ENCODE measurements at places on chromosomes 16 and 17.

DNA sequence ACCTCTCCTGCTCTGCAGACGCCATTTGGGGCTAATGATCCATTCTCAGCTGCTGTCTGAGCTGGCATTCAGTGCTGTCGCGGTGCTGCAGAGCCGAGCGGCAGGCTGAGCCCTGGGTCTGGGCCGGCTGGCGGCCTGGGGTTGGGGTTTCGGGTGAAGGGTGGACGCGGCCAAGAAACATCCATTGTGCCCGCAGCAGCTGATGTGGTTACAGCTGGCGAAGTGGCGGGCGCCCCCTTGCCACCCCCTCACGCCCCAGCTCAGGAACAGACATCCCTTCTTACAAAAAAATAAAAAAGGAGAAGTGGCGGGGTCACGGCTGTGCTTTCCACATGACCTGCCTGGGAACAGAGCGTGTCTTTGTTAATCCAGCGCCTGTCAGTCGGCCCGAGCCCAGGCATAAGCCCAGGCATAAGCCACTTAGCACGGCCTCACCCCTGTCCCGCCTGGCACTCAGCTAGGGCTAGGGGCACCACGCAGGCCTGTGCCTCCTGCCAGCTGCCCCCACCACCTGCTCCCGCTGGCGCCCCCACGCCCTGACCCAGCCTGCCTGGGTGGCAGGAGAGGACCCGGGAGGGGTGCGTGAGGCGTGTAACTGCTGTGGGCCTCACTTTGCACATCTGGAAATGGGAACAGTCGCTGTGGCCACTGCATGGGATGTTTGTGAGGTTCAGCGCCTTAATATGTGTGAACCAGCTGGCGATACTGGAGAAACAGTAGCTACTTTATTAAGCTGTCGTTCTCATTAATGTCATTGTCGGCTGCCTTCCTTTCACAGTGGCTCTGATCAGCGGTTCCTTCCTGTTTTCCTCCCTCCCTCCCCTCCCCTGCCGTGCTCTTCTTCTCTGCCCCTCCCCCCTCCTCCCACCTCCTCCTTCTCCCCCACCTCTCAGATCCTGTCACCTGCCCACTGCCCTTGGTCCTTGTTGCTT is 197.7 kb upstream of the CIBAR2 start:
- DNase-seq: peak; percentile 72

GRCh38 chr17:81020767-81021497 is 14.0 kb upstream of the BAIAP2 start:
- DNase-seq: no peak

DNA sequence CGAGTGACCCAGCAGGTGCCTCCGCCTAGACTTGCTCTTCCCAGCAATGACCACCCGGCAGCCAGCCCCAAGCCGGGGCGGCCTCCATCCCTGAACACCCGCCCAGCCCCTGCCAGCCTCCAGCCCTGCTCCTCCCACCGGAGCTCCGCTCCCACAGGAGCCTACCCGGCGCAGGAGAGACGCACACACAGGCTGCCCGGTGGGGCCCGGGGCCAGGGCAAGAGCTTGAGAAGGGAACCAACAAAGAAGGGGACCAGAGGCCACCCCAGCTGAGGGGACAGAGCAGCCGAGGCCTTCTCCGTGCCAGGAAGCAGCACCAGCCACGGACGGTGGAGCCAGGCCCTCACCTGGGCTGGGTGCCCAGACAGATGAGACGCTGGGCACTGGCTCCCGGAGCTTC is 13.8 kb downstream of the PKD1 start:
- no peak for DNase-seq

DNA sequence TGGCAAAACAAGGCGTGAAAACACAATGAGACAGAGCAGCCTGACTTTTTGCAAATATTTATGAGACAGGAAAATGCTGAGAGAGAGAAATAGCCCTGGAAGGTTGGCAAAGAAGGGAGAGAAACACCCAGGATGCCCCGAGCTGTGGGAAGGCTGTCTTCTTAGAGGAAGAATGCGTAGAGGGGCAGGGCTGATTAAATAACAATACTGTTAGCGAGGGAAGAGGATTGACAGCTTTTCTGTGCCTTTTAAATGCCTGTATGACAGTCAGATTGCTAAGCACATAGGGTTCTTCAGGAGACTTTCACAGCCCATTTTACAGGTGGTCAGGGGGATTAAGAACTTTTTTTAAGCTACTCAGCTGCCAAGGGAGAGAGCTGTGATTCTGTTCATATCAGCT is 219.2 kb downstream of the SHISA9 start:
- DNase-seq: no peak

- DNase-seq: peak; percentile 51
Measured at GRCh38 chr17:45307290-45308015, 9.4 kb downstream of the MAP3K14 start.

- DNase-seq: no peak
Measured at GRCh38 chr16:64094181-64094965, 1027.5 kb downstream of the CDH11 start.

DNA sequence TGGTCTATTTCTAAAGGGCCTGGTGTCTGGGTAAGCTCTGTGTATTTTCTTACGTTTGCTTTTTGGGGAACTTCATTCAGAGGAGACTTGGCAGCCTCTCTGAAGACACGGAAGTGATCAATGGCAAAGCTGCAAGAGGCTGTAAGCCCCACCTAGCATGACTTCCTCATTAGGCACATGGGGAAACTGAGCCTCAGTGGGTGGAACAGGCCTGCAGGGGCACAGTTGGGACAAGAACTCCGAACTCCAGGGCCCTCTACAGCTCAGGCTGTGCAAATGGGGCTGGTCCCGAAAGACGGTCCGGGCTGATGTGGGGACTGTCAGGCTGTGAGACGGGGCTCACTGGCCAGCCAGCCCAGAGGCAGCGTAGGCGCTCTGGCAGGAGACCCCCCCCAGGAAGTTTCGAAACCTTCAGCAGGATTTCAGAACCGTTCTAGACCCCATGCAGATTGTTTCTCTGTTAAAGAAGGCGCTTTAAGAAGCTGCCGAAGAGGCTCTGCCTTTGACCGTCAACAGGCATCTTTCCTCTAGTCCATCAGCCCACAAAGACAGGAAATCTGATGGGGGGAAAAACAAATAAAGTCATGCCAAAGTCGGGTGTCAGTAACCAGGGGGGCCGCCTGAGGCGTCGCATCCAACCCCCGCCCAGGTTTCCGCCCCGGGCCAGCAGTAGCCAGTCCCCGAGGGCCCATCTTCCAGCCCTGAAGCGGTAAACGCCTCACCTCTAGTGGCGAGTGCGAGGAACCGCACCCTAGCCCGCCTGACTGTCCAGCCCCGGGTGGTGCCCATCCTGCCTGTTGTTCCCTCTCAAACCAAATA is 79.8 kb upstream of the TBC1D3K start:
- peak; percentile 51 for DNase-seq

DNA sequence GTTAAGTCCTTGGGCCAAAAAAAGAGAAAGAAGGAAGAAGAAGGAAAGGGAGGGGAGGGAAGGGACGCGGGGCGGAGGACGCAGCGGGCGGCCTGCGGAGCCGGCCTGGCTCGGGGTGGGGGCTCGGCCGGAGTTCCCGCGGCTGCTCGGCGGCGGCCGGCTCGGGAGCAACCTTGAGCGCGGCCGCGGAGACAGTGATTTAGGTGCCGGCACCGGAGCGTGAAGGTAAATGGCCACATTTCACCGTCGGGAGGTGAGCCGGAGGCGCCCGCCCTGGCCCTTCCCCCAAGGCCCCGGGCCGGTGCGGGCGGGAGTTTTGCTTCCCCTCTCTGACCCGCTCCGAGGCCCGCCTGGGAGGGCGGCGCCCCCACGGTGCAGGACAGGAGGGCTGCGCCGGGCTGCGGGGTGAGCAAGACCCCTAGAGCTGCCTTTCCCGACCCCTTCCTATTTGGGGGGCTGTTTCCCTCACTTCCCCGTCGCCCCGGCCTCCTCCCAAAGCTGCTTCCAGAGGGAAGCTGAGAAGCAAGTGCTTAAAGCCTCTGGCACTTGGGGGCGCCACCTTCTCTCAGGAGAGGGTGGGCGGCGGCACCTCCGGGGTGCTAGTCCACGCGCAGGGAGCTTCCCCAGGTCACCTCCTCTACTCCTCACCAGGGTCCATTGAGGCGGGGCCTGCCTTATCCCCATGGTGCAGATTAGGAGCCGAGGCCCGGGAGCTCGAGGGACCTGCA is 56.5 kb downstream of the MRM1 start:
- peak; percentile 17 for DNase-seq

DNA sequence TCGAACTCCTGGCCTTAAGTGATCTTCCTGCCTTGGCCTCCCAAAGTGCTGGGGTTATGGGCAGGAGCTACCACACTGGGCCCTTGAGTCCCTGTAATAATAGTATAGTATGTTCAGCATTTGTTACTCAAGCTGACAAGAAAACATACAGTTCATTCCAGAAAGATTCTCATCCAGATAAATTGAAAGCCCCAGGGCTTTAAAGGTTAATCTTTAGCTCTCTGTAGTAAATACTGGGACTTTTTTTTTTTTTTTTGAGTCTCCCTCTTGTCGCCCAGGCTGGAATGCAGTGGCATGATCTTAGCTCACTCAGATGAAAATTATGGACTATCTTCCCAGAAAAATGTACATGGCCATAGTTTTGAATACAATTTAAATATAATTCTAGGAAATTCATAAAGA is 11.0 kb downstream of the BRCA1 start:
- no peak for DNase-seq

DNA sequence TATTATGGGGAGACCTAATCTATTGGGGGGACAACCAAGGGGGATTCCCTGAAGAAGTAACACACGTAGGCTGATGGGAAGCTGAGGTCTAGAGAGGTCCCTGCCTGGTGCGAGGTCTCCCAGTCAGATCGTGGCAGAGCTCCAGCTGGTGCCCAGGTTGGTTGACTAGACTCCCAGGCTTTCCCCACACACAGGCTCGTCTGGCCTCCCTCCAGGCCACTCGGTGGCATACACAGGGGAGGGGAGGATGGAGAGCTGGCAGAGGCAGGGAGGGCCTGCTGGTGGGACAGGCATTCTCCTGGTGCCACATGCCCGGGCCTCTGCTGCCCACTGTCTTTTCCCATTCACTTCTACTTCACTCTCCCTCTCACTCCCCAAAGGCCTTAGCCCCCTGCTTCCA is 8.5 kb upstream of the SOCS3 start:
- DNase-seq: no peak

- peak; percentile 41 for DNase-seq
Measured at GRCh38 chr17:17146786-17147406, 59.2 kb downstream of the PLD6 start.

GRCh38 chr16:590188-590814 is 435 bp downstream of the RAB40C start:
- no peak for DNase-seq

GRCh38 chr16:63714876-63715275 is 1407.0 kb downstream of the CDH11 start:
- DNase-seq: no peak

DNA sequence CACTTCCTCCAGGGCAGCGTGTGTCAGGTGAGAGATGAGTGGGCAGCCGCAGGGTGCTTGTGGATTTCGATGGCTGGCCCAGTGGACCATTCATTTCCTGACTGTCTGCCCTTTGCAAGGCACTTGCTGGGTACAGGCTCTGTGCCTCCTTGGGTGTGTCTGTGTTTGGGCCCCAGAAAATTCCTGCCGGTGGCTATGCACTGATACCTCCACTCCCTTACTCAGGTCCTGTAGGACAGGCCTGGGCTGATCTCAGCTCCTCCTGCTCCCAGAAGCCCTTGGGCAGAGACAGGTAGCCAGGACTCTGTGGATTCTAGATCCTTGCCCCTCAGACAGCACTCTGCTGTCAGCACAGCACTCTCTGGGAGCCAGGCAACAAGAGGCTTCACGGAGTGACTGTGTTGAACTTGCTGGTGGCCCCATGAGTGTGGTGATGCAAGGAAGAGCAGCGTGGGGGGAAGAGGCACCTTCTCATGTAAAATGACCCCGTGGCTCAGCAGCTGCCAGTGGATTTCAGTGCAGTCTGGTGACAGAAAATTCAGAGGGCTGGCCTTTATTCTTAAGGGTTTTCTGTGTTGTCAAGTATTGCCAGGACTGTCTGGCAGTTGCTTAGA is 29.0 kb downstream of the PGS1 start:
- DNase-seq: no peak

- no peak for DNase-seq
Measured at GRCh38 chr17:47879028-47879585, 16.9 kb upstream of the SP2 start.

DNA sequence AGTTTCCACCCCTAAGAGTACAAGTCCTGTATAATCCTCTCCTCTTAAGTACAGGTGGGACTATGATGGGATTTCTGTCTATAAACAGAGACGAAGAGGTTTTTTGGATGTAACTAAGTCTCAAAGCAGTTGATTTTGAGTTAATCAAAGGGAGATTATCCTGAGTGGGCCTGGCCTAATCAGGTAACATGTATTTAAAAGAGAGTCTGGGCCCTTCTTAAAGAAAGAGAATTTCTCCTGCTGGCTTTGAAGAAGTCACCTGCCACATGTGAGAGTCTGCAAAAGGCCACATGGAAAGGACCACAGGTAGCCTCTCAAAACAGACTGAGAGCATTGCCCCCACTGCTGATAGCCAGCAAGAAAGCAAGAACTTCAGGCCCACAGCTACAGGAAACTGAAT is 142.3 kb downstream of the IRX5 start:
- no peak for DNase-seq

GRCh38 chr16:75534560-75535205 is 1.2 kb downstream of the CHST5 start:
- no peak for DNase-seq

- peak; percentile 34 for DNase-seq
Measured at GRCh38 chr17:36188891-36189306, 7.7 kb downstream of the CCL3L1 start.

DNA sequence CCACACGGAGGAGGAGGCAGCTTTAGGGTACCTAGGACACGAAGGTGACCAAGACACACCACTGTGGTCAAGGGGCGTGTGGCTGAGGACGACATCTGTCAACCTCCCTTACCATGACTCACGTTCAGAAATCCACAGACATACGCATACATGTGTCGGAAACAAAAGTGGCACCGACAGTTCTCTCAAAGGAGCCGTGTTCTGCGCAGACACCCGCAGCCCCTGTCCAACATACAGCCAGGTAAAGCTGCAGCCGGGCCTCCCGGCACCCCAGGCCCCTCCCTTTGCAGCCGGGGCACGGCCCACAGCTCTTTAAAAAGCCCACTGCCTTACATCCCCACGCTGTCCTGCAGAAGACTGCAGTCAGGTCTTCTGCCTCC is 40.5 kb upstream of the KLHDC4 start:
- DNase-seq: peak; percentile 56

- DNase-seq: no peak
Measured at GRCh38 chr17:69415431-69415830, 934 bp downstream of the MAP2K6 start.

GRCh38 chr17:68133346-68134045 is 98.0 kb downstream of the KPNA2 start:
- DNase-seq: no peak

DNA sequence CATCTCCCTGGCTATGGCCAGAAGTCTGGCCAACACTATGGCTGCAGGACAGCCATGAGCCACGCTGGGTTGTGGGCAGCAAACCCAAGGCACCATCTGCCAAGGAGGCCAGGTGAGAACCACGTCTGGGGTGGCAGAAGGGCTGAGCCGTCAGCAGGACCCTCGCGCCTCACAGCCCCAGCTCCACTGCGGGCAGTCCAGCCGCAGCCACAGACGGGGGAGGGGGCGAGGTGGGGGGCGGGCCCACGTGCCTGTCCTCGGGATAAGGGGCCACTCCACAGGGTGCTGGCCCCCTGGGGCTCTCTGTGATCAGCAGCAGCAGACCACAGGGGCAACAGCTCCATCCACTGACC is 6.5 kb upstream of the BAIAP2 start:
- no peak for DNase-seq

DNA sequence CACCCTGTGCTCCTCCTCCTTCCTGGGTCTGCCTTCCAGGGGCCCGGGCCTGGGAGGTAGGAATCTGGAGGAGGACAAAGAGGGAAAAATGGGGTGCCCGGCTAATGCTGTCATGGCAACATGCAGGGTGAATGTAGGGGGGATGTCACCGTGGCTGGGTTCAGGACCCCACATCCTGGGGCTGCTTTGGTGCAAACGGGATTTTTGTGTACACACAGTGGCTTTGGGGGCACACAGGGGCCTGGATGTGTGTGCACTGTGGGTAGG is 37.0 kb upstream of the CDC42EP4 start:
- DNase-seq: no peak
